MV-4-11 (cell line): ENCODE measurements at places on chromosomes 5 and 9.

DNA sequence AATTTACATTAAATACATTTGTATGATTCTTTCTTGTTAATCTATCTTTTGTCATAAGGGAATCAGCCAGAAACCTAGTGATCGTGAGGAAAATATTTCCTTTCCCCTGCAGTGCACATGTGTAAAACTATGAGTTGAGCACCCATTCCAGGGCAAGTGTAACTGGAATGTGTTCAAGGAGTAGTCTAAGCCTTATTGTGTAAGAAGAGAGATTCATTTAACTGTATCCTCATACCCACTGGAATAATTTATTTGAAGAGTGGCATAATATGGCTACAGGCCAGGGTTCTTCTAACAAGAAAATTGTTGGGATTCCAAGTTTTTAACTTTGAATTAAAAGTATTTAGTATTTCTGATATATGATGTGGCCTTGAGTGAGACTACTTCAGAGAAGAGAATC lies 1692.7 kb downstream of the EFNA5 start:
- DNase-seq, result no peak

DNA sequence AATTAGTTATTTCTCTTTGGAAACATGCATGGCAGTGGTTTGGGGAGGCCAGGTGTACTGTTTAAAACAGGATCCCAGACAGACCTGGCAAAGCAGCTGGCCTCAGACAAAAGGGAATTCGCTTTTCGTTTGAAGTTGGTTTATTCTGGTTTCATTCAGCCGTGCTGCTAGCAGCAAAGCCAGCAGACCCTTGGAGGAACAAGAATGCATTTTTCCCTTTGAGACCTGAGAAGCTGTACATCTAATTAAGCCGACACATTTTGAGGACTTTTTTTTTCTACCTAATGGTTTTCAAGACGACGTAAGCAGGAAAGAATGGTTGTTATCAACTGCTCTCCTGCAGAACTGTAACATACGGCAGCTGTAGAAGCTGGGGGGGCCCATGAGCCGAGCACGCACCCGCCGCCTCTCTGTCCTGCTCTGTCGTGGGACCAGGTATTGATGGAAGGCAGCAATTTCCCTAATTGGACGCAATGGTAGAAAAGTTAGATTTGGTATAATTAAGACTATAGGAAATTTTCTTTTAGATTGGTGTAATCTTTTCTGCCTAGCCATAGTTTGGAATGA lies 13.6 kb downstream of the PLEKHG4B start:
- DNase-seq, result no peak

GRCh38 chr9:5375091-5375490 lies 35.4 kb upstream of the RLN1 start:
- no peak for DNase-seq

GRCh38 chr5:171642894-171643293 lies 142.7 kb upstream of the SMIM23 start:
- no peak for DNase-seq

DNA sequence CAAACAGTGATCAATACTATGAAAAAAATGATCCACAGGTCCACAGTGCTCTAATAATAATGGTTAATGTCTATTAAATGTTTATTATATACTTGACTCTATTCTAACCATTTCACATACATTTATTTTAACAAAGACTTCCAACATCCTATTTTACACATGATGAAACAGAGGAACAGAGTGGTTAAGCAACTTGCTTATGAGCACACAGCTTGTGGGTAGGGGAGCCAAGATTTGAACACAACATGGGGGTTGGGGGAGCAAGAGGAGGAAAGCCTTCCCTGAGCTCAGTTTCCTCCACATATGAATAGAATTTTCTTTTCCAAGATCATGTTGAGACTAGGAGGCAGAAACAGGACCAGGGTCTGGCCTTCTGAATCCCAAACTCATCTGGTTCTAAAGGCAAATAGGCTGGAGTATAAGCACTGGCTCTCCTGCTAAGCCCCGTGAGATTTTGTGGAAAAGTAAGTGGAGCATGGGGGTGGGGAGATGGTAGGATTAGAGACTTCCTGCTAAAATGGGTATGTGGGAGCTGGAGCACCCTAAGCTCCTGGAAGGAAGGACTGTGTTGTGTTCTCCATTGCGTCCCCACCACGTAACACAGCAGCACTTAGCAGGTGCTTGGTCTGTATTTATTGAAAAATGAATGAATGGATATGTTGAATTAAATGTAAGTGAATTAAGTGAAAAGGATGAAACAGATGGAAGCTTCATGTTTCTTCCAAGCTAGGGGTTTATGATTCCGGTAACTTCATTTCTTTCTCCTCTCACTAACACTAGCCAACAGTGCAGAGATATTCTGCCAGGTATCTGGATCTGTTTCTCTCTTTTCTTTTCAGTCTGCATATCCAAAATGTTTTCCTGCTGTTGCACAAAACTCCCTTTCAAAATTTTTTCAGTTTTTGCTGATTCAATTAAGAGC lies 26.9 kb upstream of the GALNT10 start:
- no peak for DNase-seq

DNA sequence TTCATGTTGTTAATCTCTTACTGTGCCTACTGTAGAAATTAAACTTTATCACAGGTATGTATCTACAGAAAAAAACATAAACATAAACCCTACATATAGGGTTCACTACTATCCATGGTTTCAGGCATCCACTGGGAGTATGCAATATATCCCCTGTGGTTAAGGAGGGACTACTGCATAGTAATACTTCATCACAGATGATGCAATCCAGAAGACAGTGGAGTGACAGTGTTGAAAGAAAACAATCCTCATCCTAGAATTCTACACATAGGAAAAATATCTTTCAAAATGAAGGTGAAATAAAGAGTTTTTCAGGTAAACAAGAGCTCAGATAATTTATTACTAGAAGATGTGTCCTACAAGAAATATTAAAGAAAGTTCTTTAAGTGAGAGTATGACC lies 105.9 kb downstream of the HOMER1 start:
- peak; percentile 3 for DNase-seq

- DNase-seq, result no peak
Observed at GRCh38 chr9:137233143-137233980, 2.7 kb downstream of the SLC34A3 start.

DNA sequence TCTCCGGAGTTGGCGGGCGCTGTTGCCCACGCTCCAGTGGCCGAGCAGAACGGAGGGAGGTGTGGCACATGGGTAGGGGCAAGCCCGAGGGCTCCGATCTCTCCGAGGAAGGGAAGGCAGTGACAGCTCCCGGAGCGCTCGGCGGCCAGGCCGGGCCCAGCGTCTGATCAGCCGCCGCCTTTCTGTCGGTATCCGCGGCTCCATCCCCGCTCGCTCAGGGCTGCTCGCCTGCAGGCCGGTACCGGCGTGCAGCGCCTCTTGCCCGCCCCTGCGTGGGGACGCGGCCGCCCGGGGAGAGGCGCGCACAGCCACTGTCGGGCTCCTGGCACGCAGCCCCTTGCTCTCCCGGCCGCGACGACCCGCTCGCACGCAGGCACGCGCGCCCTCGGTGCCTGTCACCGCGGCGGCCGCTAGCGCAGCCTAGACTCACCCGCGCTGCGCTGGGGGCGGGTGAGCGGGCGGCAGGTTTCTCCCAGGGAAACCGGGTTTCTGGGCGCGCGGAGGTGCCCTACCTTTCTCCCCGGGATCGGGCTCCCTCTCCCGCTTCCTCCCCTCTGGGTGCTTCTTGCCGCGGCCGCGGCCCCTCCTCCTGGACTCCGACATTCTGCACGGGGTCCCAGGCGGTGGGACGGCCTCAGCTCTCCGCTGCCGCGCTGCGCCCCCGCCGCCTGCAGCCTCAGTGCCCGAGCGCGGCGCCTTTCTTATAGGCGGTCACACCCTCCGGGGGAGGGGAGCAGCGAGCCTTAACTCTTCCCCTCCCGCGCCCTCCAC lies 108.4 kb downstream of the PSD2 start:
- DNase-seq, result no peak

- DNase-seq, result no peak
Observed at GRCh38 chr5:55286411-55286933, 21.0 kb downstream of the DHX29 start.

- peak; percentile 91 for DNase-seq
Observed at GRCh38 chr5:94793113-94793815, 174.8 kb downstream of the SLF1 start.

GRCh38 chr5:168706655-168707069 lies 127.5 kb upstream of the PANK3 start:
- no peak for DNase-seq

GRCh38 chr9:16058131-16058549 lies 505.3 kb downstream of the CCDC171 start:
- peak; percentile 55 for DNase-seq

DNA sequence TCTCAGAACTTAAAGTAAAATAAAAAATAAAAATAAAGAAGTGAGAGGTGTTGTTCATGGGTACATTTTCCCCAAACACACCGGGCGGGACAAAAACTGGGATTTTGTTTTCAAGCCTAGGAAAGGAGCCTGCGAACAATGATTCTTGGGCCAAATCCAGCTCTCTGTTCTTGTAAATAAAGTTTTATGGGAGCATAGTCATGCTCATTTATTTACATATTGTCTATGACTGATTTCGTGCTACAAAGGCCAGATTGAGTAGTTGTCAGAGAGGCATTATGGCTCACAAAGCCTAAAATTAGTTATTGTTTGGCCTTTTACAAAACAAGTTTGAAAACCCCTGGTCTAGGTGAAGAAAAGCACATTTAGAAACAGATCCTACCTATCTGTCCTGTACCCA lies 821.0 kb upstream of the GRAMD2B start:
- no peak for DNase-seq
